Stimulated activated naive B cell treated with anti-CD40 and anti-IgM and Interleukin-4, amounts not matched to agents 10 μg/mL and 1 μg/mL and 100 μg/mL, for 72 hours (primary cell): ENCODE measurements at places on chromosomes 5 and 9.

- DNase-seq, result no peak
Measured at GRCh38 chr5:94362857-94363256, 255.5 kb downstream of the KIAA0825 start.

- no peak for DNase-seq
Measured at GRCh38 chr5:53277491-53277890, 167.9 kb upstream of the MOCS2 start.

GRCh38 chr5:150801117-150801927 is 22.8 kb downstream of the SMIM3 start:
- DNase-seq, result no peak

GRCh38 chr5:65742565-65743231 is 20.7 kb downstream of the NLN start:
- DNase-seq, result no peak

DNA sequence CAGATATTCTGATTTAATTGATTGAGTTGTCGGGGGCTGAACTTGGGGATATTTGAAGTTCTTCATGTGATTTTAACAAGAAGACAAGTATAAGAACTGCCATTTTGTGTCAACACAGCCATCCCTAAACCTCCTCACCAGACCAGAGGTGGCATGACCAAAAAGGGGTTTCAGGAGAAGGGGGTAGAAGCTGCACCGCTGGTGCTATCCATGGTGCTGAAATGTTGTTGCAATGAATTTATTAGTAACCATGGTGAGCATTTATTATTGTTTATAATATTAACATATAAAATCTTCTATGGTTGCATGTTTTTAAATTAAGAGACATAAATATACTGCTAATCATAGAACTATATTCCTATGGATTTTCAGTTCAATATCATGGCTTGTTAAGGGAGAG is 72.3 kb downstream of the GNA14 start:
- no peak for DNase-seq

DNA sequence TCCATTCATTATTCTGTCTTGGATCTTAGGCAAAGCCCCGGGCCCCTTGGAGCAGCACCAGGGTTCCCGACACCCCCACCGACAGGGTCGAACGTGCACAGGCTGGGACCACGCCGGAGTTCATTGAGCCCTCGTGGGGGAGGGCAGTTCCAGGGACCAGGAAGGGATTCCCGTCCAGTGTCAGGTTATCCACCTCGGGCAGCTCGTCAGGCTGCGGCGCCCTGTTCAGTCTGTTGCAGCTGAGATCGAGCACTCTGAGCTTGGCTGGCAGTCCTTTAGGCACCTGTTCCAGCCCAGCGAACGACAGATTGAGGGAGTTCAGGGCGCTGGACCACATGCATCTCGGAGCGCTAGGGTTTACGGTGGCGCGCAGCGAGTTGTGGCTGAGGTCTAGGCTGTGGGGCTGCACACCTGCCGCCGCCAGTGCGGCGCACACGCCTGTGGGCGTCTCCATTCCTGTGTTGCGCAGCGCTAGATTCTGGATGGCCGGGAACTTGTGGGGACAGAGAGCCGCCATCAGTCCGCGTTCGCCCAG is 1.1 kb downstream of the CD14 start:
- DNase-seq, result no peak

- no peak for DNase-seq
Measured at GRCh38 chr9:77614645-77615044, 33.5 kb downstream of the GNA14 start.

DNA sequence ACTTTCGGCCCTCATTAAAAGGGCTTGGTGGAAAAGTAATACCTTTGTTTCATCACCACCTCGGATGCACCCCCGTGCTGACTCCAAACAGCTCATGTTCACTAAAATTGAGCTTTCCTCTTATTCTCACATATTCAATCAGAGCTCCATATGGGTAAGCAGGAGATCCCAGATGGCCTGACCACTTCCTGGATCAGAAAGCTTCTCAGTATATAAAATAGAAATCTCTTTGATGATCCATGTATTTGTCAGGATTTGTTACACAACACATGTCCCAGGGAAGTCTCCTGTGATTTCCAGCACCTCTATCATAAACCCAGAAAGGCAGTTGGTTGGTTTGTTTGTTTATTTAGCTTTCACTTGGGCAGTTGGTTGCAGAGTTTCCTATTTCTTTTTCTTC is 402.0 kb downstream of the MLLT3 start:
- DNase-seq, result no peak

DNA sequence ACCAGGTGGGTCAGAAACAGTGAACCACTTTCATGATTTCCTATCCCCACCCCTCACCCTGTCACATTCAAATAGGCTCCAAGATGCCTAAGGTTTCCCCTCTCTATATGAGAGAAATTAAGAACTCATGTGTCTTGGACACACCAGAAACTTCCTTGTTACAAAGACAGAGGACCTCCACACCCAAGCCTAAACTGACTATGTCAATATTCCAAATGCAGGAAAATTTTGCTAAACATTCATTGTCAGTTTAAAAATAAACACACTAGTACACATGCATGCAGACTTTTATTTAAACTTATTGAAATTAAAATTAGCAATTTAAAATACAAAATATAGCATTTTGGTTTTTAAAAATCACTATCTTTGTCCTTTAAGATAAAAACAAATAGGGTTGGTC is 26.2 kb downstream of the SKIC3 start:
- DNase-seq, result no peak

DNA sequence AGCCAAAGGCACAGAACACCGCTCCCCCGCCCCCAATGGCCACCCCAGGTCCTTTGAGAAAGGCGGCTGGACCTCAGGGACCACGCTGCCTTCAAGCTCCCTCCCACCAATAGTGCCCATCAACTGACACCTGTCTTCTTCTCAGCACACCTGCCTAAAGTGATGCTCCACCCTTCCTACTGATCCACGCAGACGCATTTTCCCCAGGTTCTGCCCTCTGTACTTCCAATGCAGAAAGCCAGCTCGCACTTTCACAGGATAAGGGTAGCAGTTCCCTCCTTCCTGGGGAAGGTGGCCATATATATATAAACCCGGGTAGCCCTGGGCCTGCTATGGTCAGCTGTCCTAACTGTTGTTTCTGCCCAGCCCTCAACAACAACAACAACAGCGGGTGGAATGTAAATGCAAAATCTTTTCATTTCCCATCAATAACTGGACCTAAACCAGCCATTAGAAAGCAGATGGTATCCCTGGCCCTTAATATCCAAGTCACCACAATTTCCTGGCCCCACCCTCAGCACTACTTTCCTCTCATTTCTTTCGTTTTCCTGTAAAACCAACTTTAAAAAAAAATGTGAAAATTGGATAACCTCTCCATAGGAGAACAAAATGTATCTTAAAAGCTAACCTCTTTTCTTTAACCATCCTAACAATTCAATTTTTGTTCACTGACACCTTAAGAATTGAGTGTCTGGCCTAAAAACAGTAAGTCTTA is 1.7 kb downstream of the GOLM1 start:
- no peak for DNase-seq

GRCh38 chr9:118594428-118594827 is 774.8 kb downstream of the BRINP1 start:
- DNase-seq, result no peak

DNA sequence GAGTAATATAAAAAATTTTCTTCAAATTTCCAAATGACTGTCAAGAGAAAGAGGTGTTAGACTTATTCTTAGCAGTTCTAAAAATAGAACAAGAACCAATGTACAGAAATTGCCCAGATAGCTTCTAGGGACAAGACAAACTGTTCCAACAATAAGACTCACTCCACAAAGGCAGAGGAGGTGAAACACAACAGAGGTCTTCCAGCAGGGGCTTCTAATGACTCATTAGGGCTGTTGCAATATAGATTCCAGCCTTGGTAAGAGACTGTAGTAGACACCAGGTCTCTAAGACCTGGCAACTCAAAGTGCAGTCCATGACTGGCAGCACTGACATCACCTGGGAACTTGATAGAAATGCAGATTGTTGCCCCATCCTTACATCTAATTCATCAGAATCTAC is 134.6 kb upstream of the VLDLR start:
- no peak for DNase-seq

DNA sequence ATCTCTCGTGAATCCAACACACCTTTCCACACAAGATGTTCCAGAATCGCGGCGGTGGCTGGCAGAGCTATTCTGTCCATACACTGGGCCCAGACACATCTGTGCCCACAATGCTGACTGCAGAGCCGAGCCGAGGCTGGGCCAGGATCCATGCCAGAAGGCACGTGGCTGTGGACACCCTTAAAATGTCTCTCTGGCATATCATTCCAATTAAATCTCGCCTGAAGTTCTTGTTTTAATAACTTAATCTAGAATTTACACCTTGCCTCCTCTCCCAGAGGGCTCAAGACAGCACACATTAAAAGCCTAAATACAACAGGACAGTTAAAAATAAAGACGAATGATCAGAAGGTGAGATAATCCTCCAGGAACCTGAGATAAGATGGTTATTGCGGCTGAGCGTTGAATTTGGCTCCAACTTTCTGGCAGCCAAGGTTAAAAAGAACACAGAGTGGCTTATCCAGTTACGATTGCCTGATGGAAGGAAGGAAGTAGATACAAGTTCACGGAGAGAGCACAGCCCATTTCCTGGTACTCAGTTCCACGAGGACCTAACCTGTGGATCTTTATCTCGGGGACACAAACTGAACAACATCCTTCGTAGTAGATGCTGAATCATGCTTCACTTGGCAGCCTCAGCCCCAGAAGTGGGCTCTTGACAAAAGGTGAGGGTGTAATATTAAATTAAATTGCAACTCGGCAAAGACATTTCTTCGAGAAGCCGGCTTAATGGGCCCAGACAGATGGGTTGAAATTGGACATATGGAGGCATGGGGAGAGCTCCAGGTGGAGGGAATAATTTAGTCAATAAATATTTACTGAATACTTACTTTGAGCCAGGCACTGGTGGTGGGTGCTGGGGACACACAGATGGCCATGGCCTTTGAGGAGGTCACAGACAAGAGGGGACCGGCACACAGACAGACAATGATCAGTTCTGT is 86.0 kb upstream of the TBC1D2 start:
- DNase-seq, result no peak

DNA sequence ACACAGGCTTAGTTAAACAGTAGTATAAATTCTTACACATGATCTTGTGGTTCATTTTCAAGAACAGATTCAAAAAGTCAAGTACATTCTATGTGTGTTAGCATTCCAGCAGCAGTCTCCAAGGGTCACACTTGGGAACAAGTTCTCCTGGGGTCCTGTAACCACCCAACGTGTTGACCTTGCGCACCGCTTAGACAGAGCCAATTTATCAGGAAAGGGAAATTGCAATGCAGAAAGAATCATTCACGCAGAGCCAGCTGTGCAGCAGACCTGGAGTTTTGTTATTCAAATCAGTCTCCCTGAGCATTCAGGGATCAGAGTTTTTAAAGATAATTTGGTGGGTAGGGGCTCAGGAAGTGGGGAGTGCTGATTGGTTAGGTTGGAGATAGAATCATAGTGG is 8.5 kb upstream of the RXFP3 start:
- no peak for DNase-seq

DNA sequence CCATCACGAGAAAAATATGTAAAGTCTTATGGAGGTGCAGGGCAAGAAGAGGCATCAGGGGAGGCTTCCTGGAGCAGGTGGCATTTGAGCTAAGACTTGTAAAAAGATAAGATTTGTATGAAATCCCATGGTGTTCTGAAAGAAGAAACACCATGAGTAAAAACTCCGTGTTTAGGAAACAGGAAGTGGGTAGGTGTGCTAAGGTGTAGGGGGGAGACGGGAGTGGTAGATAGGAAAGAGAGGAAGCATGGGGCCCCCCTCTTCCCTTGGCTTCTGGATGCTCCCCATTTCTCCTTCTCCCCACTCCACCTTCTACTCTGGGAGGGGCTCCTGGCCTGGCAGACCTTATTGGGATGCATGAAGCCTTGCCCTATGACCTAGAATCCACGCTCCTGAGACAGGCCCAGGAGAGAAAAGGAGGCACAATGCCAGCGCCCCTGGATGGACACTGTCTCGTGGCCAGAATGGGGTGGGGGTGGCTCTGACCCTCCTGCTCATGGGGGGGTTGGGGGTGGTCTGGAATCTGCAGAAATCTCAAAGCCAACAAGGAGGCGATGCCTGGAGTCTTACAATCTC is 103.6 kb downstream of the GTF3C4 start:
- no peak for DNase-seq

- DNase-seq, result no peak
Measured at GRCh38 chr5:139180850-139181249, 17.3 kb downstream of the SIL1 start.

- DNase-seq, result no peak
Measured at GRCh38 chr9:106218427-106218826, 524.1 kb downstream of the TMEM38B start.

DNA sequence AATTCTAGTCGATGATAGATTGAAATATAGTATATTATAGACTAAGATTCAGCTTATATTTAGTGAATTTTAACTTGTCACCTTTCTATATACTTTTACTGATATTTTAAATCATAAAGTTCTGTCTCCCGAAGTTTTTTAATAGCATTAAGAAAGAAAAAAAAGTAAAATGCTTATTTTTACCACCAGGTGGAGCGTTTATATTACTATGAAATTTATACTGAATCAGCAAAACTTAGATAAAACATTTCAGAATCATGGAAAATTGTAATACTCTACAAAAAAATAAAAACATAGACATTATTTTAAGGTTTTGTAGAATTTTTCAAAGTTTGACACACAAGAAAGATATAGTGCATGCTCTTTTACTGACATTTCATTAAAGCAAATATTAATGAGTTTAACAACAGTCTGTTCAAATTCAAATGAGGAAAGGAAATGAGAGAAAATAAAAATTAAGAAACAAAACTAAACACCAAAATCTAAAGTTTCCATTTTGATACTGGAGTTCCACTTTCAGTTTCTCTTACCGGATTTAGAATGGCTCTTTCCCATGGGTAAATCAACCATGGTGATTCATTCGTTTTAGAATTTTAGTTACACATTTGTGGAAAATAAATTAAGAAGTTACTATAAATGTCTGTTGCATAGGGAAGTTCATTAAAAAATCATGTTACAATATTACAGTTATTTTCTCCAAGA is 1035.3 kb downstream of the CDH12 start:
- no peak for DNase-seq

DNA sequence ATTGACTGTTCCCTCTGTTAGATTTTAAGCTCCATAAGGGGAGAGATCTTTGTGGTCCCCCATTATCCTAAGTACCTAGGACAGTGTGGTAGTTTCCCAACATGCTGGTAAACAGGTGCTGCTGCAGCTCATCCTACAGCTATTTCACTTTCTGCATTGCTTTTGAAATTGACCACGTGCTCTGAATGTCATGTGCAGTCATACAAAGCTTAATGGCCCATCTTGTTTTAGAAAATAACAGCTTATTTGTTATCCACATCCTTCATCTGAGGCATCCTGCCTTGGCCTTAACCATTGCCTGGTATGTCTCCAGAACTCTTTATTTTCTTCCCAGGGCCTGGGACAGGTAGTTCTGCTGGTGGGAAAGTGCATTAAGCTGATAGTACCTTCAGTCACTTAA is 14.7 kb downstream of the PIK3R1 start:
- DNase-seq, result no peak
